Type B pancreatic cell (in vitro differentiated cells): ENCODE measurements at places on chromosomes 6 and 20. TPM values are rescaled to one million over a fixed set of nuclear protein-coding genes. Genes with fewer than 3 reads are reported as not detected.

PSORS1C2 gene
- not detected in 2 replicates for total RNA-seq

HLA-DPA1 gene
- total RNA-seq, result 1.3 and 2.6 TPM in 2 replicates

HCRTR2 gene
- total RNA-seq, result 0.27 TPM in 1 of 2 replicates, not detected in the other

DEFB124 gene
- not detected in 2 replicates for total RNA-seq

VIP gene
- not detected in 2 replicates for total RNA-seq

DNA sequence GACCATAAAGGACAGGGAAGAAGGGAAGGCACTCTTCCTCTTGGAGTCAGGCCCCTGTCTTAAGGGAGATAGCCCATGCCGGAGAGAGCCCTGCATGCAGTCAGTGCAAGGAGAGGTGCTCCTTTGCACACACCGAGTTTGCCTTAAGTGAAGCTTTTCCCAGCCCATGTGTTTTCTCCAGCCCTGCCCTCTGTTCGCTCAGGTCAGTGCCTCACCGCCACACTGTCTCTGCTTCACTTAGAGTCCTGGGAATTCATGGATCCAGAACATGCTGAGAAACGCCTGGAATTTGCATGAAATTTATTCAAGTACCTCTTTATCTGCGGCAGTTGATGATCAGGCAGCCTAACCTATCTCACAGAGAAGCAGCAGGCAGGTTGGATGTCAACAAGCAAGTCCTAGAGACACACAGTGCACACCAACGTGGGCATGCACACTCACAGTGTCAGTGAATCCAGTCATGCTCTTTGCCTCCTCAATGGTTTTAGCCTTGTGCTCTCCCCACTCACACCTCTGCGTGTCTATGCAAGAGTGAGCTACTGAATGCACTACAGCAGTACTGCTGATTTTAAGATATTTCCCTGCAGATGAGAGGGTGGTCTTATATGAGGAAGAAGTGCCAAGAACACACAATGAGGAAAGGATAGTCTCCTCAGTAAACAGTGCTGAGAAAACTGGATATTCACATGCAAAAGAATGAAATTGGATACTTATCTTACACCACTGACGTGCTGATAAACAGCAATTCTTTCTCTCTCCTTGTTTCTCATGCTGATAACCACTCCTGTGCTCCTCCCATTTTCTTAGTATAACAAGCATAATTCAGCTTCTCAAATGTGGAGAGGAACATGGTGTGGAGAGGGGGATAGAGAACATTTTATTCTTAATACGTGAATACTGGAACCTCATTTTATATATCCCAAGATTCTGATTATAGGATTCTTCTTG, 295.1 kb upstream of the CDYL start:
- peaks cover 13% of the 10 kb centered on the region for H3K4me1 ChIP-seq
- H3K27me3 ChIP-seq, result no peaks in the 10 kb centered on the region
- no peak for DNase-seq
- no peak overlapping the region for H3K4me3 ChIP-seq
- peaks cover 5% of the 10 kb centered on the region for H3K36me3 ChIP-seq

GRCh38 chr6:142381845-142382378, 80.1 kb downstream of the ADGRG6 start:
- peaks cover 19% of the 10 kb centered on the region for H3K4me1 ChIP-seq
- H3K36me3 ChIP-seq, result peaks cover 4% of the 10 kb centered on the region
- H3K27me3 ChIP-seq, result no peaks in the 10 kb centered on the region
- H3K4me3 ChIP-seq, result no peak overlapping the region

DNA sequence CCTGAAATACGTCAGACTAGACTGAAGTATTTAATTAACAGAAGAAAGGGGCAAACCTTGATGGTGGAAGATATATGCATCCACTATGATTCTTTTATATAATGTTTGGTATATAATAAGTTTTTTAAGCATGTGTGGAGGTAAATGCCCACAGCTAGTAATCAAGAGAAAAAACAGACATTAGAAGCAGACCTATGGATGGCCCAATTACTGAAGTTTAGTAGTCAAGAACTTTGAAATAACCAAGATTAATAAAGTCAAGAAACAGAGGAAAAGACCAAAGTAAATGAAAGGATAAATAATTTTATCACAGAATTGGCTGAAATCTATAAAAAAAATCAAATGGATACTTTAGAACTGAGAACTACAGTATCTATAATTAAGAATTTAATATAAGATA, 15.3 kb downstream of the TTI1 start:
- no peaks in the 10 kb centered on the region for H3K27me3 ChIP-seq
- no peak overlapping the region for H3K27ac ChIP-seq
- peaks cover 54% of the 10 kb centered on the region for H3K36me3 ChIP-seq
- DNase-seq, result no peak

GRCh38 chr20:63843778-63844177, 12.7 kb upstream of the ZBTB46 start:
- no peak for DNase-seq
- H3K4me1 ChIP-seq, result no peaks in the 10 kb centered on the region
- H3K27me3 ChIP-seq, result no peaks in the 10 kb centered on the region
- H3K36me3 ChIP-seq, result no peaks in the 10 kb centered on the region
- no peak overlapping the region for H3K27ac ChIP-seq

GRCh38 chr6:39830444-39830843, 38.3 kb downstream of the DAAM2 start:
- no peak overlapping the region for H3K4me3 ChIP-seq
- H3K36me3 ChIP-seq, result no peaks in the 10 kb centered on the region
- DNase-seq, result no peak
- no peak overlapping the region for H3K27ac ChIP-seq
- no peaks in the 10 kb centered on the region for H3K27me3 ChIP-seq

- H3K27me3 ChIP-seq, result no peaks in the 10 kb centered on the region
- H3K4me3 ChIP-seq, result no peak overlapping the region
- no peak for DNase-seq
- H3K4me1 ChIP-seq, result no peaks in the 10 kb centered on the region
Observed at GRCh38 chr6:139051396-139052060, 23.0 kb downstream of the ABRACL start.

- H3K27ac ChIP-seq, result no peak overlapping the region
- H3K27me3 ChIP-seq, result peaks cover 17% of the 10 kb centered on the region
- no peaks in the 10 kb centered on the region for H3K4me1 ChIP-seq
- DNase-seq, result no peak
Observed at GRCh38 chr20:36370991-36371790, 65.1 kb downstream of the DLGAP4 start.

- no peak overlapping the region for H3K4me3 ChIP-seq
- no peaks in the 10 kb centered on the region for H3K36me3 ChIP-seq
- peaks cover 8% of the 10 kb centered on the region for H3K4me1 ChIP-seq
Observed at GRCh38 chr20:56799187-56799586, 170.1 kb downstream of the TFAP2C start.

GRCh38 chr20:23446505-23446904, 6.2 kb downstream of the CST11 start:
- peaks cover 5% of the 10 kb centered on the region for H3K4me1 ChIP-seq
- H3K36me3 ChIP-seq, result no peaks in the 10 kb centered on the region
- no peak for DNase-seq
- H3K27me3 ChIP-seq, result peaks cover 7% of the 10 kb centered on the region
- H3K4me3 ChIP-seq, result no peak overlapping the region

- DNase-seq, result no peak
- no peak overlapping the region for H3K4me3 ChIP-seq
Observed at GRCh38 chr6:37324131-37325033, 29.4 kb upstream of the RNF8 start.

- H3K27ac ChIP-seq, result no peak overlapping the region
- H3K27me3 ChIP-seq, result peaks cover 6% of the 10 kb centered on the region
- no peak for DNase-seq
- H3K4me1 ChIP-seq, result no peaks in the 10 kb centered on the region
Observed at GRCh38 chr6:134795001-134795400, 154.9 kb downstream of the ALDH8A1 start.

DNA sequence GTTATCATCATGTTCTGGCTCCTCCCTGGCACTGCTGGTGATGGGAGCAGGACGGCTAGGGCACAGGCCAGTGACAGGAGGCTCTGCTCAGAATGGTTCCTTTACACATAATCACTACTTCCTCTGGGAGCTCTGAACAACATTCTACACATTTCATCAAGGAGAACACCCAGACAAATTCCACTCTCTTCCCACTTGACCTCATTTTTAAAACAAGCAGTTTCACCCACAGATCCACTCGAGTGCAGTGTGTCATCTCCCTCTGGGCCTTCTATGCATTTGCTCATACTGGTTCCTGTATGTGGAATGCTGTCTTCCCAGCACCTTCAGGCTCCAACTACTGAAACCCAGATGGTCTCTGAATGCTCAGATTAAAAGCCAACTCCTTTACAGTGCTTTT, 84.8 kb downstream of the ELOVL5 start:
- H3K4me1 ChIP-seq, result no peaks in the 10 kb centered on the region
- H3K27ac ChIP-seq, result no peak overlapping the region
- H3K36me3 ChIP-seq, result peaks cover 60% of the 10 kb centered on the region
- no peaks in the 10 kb centered on the region for H3K27me3 ChIP-seq

GRCh38 chr20:63061771-63062100, 55.0 kb upstream of the BHLHE23 start:
- no peak overlapping the region for H3K27ac ChIP-seq
- DNase-seq, result no peak
- no peak overlapping the region for H3K4me3 ChIP-seq
- H3K36me3 ChIP-seq, result no peaks in the 10 kb centered on the region
- no peaks in the 10 kb centered on the region for H3K4me1 ChIP-seq

DNA sequence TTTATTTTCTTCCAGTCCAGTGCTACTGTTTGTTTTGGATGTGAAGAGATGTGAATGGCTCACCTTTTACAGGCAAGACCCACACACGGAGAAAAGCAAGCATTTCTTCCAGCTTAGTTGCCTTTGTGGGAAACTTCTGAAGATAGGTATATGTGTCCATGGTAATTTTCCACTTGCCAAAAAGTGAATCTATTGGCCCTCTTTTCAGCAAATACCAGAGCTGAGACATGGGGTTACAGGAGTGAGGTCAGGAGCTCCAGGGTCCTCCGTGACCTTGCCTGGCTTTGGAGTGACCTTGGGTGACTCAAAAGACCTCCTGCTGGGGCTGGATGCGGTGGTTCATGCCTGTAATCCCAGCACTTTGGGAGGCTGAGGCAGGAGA, 166.7 kb downstream of the SCML4 start:
- DNase-seq, result no peak
- H3K4me3 ChIP-seq, result no peak overlapping the region
- peaks cover 4% of the 10 kb centered on the region for H3K36me3 ChIP-seq

- no peak overlapping the region for H3K27ac ChIP-seq
- no peak overlapping the region for H3K4me3 ChIP-seq
- H3K27me3 ChIP-seq, result peaks cover 6% of the 10 kb centered on the region
Observed at GRCh38 chr20:11013801-11014200, 340.0 kb upstream of the JAG1 start.

DNA sequence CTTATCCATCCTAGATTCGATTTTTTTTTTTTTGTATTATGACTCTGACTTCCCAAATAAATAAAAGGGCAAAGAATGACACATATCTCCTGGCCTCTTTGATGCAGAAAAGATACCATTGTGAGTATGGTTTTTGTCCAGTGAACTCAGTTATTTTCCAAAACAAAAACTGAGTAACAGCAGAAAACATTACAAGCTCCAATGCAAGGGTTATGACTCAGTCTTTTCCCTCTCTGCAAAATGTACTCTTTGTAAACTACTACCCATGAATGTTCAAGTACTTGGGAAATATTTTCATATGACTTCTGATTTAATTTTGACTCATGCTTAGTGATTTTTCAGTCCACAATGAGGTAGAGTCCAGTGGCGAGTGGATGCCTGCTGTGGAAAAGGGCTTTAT, 355.3 kb downstream of the RNF144B start:
- H3K27ac ChIP-seq, result no peak overlapping the region
- no peaks in the 10 kb centered on the region for H3K4me1 ChIP-seq
- DNase-seq, result no peak
- no peaks in the 10 kb centered on the region for H3K27me3 ChIP-seq
- no peaks in the 10 kb centered on the region for H3K36me3 ChIP-seq

DNA sequence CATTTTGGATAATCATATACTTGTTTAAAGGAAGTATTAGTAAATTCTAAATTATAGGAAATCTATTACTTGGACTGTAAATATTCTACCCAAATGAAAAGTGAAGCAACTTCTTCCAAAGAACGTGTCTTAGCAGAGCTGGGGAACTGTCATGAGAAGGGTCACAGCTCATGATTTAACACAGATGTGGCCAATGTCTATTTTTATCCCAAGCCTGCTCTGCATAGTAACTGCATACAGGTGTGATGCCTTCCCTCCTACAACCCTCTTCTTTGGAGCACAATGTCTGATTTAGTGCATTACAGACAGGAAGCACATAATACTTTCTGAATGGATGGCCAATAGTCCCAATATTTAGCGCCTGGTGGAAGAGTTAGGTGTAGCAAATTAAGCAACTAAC, 138.7 kb upstream of the THEMIS start:
- DNase-seq, result no peak
- H3K36me3 ChIP-seq, result peaks cover 9% of the 10 kb centered on the region
- H3K27me3 ChIP-seq, result no peaks in the 10 kb centered on the region
- H3K4me1 ChIP-seq, result peaks cover 7% of the 10 kb centered on the region

DNA sequence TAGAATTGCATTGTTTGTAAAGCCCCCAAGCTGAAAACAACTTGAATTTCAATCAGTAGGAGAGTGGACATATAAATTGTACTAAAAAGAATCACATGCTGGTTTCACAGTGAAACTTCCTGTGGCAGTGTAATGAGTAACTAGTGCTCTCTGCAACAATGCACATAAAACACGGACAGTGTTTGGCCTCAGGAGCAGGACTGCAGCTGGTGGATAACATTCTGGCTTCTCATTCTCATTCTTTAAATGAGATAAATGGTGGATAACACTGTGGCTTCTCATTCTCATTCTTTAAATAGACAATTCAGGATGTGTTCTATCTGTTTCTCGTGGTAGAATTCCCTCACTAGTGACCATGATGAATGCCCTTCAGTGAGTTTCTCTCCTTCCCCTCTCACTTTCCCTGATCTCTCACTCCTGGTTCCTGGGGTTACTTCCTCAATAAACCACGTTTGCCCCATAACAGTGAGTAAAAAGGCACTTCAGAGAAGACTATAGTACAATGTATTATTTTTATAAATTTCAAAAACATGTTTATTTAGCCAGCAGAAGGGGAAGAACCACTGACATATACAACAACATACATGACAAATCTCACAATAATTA, 59.9 kb downstream of the SLC22A2 start:
- peak overlapping the region; percentile 42 for H3K4me3 ChIP-seq
- peaks cover 19% of the 10 kb centered on the region for H3K4me1 ChIP-seq
- DNase-seq, result no peak
- no peak overlapping the region for H3K27ac ChIP-seq
- no peaks in the 10 kb centered on the region for H3K27me3 ChIP-seq
